CD4-positive, alpha-beta T cell treated with Interferon alpha-2 for 1 hour (primary cell): ENCODE measurements at places on chromosomes 2 and 18.

DNA sequence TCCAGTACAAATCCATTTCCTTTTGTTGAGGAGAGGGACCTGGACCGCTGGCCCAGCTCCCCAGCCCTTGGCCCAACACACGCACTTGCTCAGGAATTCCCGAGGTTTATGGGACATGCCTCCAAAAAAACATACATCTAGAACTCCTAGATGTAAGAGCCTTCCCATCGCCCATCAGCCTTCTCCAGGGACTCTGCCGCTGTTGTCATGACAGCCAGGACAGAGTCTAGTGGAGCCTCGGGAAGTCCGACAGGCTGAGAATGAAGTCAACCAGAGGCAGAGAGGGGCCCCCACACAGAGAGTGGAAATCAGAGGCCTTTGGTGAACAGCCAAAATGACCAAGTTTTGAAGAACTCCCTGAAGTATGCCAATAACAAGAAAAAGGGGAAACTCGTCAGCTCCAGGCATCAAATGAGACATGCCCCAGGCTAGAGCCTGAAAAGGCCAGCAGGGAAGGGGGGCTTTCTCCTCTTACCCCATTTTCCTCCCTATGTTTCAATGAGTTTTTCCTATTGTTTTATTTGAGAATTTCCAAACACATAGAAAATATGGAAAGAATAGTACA is 43.2 kb upstream of the CAB39 start:
- DNase-seq = no peak

- DNase-seq = peak; percentile 48
Measured at GRCh38 chr2:190947711-190948251, 66.2 kb downstream of the STAT1 start.

DNA sequence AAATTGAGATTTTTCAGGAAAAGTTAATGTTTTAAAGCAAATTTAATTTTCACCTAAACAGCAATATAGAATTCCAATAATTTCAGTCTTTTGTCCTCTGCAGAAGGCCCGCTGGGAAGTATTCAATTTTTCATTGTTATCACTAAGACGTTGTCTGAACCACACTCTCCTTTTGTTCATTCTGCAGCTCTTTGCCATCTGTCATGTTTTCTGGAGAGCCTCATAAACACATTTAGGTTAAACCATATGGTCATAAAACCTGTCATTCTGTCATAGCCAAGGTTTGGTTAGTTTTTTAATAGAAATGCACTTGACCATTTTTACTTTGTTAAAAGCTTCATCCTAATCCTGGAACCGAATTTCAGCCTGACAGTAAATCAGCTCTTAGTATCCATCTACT is 54.0 kb upstream of the PGAP1 start:
- no peak for DNase-seq

GRCh38 chr2:22826703-22827102 is 558.3 kb upstream of the KLHL29 start:
- no peak for DNase-seq

GRCh38 chr18:48352051-48352755 is 57.0 kb downstream of the ZBTB7C start:
- DNase-seq = no peak

GRCh38 chr2:212114489-212114888 is 424.1 kb downstream of the ERBB4 start:
- DNase-seq = no peak

GRCh38 chr18:46449033-46449432 is 208.0 kb downstream of the LOXHD1 start:
- no peak for DNase-seq

DNA sequence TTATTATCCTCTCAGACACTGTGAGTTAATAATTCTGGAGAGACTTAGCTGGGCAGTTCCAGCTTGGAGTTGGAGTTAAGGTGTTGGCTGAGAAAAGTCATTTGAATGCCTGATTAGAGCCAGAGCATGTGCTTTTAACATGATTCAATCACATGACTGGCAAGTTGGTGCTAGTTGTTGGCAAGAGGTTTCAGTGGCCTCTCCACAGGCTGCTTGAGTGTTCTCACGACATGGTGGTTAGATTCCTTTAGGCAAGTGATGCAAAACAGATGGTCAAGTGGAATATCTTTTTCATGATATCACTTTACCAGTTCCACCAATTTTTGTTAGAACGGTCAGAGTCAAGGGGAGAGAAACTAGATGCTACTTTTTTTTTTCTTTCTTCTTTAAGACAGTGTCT is 262.7 kb upstream of the FN1 start:
- DNase-seq = no peak

GRCh38 chr2:159788253-159788652 is 9.8 kb downstream of the CD302 start:
- DNase-seq = no peak

DNA sequence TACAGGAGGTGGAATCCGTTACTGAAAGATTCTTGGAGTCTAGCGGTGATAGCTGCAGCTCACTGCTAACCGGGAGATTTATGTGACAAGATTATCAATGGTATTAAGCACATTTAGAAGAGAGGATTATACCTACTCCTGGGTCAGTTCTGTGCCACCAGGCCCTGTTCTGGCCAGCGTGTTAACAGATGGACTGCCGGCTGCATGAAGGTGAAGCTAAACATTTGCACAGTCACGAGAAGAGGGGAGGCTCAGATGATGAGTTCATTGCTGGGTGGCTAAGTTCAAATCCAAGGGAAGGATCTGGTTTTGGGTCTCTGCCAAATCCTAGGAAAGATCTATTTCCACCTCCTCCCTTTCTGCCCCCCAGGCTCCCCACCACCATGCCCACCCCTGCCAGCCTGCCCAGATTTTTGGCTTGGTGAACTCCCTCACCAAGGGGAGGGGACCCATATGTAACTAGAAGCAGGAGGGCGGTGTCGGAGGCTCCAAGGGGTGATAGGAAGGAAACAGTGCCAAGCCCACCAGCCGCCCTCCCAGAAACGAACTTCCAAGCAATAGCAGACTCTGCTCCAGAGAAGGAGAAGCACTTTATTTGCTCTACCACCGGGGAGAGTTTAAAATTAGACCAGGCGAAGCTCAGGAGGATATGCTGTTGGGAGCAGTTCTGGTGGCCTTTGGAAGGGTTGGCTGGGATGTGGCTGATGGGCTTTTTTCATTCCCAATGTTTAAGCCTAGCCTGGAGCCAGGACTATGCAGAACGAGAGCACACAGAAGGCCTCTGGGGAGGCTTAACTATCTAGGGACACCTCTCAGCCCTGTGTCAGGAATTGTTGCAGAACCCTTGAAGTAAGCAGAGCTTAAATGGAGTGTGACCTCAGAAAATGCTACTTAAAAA is 200.5 kb downstream of the KLHL29 start:
- no peak for DNase-seq

GRCh38 chr18:58496231-58496630 is 132.7 kb downstream of the ALPK2 start:
- DNase-seq = no peak

DNA sequence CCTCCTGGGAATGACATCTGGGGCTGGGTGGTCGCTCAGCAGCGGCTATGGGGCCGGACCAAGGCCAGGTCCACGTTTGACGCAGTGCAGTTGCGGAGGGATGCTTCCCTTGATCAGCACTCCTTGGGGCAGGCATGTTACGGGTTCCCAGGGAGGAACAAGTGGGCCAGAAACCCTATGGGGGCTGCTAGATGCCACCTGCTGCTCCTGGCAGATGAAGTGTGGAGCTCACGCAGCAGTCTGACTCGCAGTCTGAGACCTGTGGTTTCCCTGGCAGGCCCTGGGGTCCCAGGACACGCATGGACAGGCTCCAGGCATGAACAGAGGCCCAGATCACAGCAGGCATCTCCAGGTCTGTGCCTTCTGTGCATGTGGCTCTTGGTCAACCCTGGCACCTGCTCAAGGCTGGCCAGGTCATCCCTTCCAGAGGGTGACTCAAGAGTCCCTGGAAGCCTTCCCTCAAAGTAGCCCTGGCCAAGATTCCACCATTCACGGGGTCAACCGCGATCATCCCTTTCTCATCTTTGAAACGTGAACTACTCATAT is 20.0 kb downstream of the KCNF1 start:
- no peak for DNase-seq

DNA sequence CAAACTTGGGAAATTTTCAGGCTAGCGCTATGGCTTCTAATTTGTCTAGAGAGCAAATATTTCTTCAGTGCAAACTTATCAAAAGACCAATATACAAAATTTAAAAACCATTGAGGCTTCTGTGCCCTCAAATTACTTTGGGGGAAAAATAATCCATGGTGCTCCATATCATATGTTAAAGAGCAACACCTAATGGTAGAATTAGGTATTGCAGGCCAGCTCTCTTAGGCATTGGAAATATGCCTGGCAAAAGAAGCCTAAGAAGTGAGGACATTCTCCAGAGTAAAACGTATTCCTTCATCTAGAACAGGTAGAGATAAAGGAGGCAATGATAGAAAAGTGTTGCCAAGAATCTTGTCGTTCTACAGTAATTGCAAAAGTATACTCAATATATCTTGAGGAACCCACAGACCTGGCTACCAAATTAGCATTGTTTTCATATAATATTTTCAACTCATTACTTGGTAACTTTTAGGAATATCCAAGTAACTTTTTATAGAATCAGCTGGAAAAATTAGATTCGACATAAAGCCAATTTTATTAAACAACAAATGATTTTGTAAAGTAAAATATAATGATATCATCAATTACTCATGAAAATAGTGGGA is 401.1 kb downstream of the BCL11A start:
- DNase-seq = no peak

DNA sequence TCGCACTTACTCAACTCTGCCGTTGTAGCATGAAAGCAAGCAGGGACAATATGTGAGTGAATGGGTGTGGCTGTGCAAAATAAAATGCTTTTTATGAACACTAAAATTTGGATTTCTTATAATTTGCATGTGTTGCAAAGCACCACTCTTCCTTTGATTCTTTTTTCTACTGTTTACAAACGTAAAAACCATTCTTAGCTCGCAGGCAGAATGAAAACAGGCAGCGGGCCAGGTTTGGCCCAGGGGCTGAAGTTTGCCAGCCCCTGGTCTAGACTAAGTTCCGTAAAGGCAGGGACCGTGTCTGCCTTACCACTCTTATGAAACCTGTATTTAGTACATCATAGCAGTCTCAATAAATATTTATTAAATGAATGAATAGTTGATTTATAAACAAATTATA is 83.7 kb upstream of the SPATS2L start:
- no peak for DNase-seq

GRCh38 chr2:66443979-66444861 is 9.3 kb downstream of the MEIS1 start:
- DNase-seq = no peak

DNA sequence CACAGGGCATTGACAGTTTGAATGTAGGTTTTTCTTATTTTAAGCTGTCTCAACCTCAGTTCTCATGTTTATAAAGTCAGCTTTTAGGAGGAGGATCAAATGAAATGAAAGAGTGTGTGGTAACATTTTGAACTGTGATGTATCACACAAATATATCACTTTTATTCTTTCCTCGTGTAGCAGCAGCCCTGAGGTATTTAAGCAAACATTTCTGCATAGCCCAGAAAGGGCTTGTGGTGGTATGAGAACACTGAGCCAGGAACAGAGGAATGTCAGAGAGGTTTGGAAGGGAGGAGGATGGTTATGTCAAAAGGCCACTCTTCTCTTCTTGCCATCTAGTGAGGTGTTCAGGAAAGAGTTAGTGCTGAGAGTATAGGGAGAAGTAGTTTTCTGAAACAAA is 150.2 kb downstream of the PARD3B start:
- DNase-seq = no peak

DNA sequence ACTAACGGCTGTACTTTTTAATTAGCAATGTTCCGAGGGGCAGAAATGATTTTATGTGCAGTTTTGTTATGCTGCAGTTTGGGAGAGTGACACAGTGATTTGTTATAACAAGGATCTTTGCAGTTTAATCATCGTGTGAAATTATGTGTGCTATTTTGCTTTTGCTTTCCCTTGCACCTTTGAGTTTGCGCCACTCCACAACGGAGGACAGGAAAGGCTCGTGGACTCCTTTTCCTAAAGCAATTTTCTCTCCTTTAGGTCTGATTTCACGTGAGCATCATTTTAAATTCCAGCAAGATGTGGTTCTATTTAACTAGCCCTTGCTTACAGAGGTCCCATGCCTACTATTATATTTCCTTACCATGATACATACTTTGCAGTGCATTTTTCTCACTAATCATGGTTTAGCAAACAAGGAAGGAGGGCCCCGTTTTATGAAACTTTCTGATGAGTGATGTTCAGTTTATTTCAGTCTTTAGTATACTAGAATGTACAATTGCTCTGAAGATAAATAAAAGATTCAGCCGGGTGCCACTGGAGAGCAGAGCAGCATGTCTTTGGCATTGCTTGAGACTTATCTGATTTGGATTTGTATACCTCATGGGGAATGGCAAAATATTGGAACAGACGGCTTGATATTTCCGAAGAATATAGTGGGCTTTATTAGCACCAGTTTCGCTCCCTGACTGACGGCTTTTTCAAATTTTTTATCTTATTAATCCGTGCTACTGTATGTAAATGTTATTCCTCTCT is 528.2 kb upstream of the FANCL start:
- no peak for DNase-seq

DNA sequence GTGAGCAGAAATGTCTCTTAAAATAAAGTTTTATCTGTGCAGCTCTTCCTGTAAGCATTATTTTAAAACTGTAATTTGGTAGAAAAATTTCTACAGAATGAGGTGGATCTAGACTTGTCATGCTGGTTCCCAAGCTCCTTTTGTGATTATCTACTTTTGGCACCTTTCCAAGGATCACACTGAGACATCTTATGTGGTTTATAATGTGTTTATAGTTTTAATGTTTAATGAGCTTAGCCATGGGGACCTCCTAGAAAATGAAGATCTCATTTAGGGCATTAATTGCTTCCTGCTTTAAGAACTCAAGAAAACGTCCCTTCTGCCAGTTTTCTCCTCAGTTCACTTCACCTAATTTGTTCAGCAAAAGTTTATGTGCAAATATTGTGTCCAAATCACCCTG is 468.4 kb downstream of the SUCLG1 start:
- no peak for DNase-seq

DNA sequence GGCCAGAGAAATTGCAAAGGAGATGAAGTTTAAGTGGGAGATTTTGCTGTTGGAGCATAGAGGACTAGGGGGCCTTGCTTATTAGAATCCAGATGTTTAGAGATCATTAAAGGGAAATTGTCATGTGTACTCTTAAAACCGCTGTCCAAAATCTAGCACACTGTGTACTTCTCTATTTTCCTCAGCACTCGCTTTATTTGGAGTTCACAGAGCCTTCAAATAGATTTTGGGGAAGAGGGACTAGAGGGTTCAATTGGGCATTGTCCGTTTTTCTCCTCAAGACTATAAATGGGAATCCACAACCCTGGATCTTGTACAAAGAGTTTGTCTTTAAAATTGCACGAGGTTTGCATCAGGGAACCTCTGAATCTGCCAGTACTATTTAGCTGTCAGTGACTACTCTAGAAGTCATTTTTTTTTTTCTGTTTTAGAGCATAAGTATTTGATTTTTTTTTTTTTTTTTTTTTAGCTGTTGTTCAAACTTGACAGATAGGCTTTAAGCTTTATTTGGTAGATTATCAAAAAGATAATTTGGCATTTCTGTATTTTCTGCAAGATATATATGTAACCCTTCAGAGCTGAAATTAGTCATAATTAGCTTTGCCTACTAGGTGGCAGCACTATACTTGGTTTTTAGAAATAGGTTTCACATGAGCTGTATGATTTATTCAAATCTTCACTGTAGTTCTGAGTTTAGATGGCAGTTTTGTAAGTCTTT is 14.2 kb downstream of the PMS1 start:
- DNase-seq = peak; percentile 33

- no peak for DNase-seq
Measured at GRCh38 chr2:50449306-50449705, 582.6 kb downstream of the NRXN1 start.
